ENCODE measurements at places on chromosomes 3 and 15.

DNA sequence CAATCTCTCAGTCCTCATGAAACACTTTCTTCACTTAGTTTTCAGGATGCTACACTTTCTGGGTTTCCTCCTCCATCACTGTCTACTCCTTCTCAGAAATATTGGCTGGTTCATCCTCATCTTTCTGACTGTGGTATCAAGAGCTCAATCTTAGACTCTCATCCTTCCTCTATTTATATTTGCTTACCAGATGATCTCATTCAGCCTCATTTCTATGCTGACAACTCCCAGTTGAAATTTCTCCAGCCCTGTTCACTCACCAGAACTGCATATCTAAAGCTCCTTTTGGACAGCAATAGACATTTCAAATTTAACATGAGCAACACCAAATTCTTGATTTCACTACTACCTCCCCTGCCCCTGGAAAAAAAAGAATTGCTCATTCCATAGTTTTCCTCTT is 48.0 kb upstream of the FBN1 start:
- no peak for DNase-seq

- DNase-seq, result no peak
Observed at GRCh38 chr3:170220871-170221270, 1.4 kb upstream of the PRKCI start.

DNA sequence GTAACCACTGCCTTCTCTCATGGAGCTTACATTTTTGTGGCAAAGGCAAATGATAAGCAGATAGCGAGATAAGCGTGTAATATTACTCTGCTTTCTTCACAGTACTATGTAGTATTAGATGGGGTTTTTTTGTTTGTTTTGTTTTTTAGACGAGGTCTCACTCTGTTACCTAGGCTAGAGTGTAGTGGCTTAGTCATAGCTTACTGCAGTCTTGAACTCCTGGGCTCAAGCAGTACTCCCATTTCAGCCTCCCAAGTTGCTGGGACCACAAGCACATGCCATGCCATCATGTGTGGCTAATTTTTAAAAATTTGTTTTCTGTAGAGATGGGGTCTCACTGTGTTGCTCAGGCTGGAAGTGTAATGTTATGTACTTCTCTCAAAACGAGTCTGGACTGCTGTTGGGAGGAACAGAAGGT is 22.9 kb downstream of the MBNL1 start:
- no peak for DNase-seq

- no peak for DNase-seq
Observed at GRCh38 chr15:76340198-76340802, 3.7 kb downstream of the ISL2 start.

DNA sequence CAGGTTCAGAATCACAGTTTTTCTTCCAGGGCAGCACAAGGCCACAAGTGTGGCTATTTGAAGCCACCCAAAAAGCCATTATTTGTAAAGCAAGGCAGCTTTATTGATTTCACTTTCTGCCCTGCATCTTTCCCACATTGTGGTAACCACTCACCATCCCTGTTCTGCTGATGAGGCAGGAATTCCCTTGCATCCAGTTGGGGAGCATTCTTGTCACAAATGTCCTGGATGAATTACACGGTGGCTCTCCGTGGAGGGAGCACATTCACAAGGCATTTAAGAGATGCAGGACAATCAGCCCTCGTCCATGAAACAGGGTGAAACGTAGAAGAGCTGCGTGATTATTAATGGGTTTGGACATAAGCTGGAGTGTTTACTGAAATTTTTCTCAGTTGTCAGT is 111.2 kb downstream of the APBA2 start:
- no peak for DNase-seq

- no peak for DNase-seq
Observed at GRCh38 chr3:159751752-159752151, 236.9 kb upstream of the IL12A start.

DNA sequence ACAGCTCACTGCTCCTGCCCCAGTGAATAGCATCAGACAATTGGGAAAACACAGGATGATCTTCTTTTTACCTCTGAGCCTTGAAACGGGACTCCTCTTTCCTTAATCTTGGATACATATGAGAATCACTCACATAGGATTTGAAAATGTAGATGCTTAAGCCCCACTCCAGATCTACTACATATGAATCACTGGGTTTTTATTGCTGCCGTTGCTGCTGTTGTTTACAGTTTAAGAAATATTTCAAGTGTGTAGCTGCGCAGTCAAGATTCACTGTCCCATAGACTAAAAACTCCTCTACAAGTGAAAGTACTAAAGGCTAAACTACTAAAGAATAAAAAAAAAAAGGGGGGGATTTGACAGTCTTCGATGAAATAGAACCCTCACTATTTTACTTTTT is 765.9 kb downstream of the NTRK3 start:
- no peak for DNase-seq

DNA sequence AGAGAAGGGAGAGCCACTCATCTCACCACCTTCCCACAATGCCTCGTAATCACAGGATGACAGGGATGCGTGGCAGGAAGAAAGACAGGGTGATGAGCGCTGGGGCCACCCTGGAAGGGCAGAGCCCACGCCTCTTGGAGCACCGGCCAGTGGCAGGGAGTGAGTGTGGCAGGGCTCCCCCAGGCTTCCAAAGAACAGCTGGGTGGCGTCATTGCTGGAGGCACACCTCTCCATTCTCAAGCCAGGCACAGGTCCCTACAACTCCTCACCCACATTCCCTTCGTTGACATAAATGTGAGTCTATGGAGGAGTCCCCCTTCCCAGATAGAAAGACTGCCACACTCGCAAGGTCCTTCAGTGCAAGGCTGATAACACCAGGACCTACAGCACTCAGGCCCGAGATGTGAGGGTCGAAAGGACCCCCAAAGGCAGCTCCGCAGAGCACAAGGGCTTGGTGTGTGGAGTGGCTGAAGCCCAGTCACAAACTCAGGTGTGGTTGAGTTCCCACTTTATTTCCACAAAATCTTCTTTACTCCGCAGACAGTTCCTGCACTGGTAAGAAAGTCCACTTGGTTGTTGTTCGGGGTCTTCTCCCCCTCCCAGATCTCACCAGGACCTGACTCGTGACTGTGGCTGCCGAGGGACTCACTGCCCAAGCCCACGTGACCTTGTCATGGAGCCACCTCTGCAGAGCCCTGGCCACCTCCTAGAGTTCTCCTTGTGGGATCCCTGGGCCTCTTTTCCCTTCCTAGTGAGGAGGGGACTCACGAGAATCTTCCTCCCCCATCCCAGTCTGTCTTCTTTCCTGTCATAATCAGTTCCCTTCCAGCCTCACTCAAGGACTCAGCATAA is 22.4 kb upstream of the CORO2B start:
- DNase-seq, result no peak

- DNase-seq, result no peak
Observed at GRCh38 chr3:34365231-34365630, 566.8 kb downstream of the PDCD6IP start.

DNA sequence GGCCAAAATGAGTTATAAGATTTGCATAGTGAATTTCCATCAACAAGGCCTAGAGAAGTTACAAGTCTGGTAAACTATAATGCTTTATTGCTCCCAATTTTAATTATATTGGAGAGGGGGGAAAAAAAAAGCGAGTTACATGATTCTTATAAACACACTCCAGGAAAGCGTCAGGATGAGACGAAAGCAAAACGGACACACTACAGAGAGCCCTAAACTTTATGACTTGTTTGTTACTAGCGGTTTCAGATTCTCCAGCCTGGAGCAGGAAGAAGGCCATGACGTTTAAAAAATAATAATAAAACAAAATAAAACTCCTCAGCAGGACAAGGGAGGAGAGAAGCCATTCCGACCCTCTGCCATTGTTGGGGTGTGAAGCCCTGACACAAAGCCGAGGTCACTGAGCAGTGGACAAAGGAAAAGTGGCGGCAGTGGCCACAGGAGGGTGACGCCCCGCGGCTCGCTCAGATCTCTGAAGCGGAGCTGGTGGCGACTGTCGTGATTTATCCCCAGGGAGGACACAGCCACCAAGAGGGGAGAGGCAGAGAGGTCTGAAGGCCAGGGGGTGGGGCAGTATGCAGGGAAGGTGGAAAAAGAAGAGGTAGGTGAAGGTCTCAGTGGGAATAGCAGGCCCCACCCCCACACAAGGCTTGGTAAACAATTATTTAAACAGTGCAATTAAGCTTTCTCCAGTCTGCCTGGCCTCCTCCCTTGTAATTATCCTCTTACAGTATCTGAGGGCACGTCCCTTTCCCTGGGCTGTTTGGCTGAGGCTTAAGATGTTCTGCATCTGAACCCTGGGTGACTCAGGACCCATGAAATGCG is 45.3 kb downstream of the ADAMTS9 start:
- no peak for DNase-seq

GRCh38 chr3:153760948-153761347 is 360.2 kb upstream of the ARHGEF26 start:
- no peak for DNase-seq

- no peak for DNase-seq
Observed at GRCh38 chr15:79897701-79898113, 893 bp upstream of the MTHFS start.

DNA sequence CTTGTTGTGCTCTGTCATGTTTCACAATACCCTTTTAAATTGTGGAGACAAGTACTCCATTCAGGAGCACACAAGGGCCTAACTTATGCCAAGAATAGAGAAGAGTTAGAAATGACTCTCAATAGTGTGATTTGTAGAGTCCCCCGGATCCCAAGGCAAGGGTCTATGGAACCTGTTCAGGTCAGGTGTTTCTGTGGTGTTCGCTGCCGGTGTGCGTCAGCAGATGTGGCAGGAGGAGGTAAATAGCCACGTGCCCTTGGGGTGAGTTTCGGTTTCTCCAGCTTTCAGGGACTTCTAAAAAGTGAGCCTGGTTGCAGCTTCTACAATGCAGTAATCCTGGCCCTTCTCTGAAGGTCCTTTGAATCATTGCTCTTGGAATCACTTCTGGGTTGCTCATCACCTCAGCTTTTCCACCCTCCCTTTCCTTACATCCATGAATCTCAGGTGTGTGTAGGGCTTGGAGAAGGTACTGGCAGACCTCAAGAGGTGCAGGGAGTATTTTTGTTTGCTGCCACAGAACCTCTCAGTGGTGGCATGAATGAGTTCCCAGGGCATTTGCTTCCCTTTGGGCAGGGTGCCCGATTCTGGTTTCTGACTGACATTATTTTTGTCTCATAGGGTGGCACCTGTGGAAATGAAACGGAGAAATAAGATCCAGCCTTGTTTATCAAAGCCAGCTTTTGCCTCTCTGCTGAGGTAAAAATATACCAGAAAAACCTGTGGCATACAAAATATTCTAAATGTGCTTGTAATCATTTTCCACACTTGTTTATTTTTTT is 7.3 kb downstream of the ST3GAL6 start:
- no peak for DNase-seq

DNA sequence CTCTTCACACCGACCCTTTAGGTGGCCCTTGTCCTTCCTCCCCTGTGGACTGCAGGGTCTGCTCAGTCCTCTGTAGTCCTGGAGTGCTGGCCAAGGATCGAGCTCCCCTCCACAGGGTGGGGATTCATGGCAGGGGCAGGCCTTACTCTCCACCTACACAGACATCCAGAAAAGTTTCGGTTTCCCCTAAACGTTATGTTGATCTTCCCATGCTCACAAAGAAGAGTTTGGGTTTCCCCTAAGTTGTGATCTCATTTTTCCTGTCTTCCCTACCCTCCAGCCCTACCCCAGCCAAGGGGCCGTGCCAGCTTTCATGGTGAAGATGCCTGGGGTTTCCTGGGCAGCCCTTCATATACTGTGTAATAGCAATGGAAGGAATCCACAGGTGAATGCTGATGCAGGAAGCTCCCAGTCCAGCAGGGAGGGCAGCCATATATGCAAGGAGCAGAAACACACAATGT is 10.3 kb downstream of the STOML1 start:
- no peak for DNase-seq

DNA sequence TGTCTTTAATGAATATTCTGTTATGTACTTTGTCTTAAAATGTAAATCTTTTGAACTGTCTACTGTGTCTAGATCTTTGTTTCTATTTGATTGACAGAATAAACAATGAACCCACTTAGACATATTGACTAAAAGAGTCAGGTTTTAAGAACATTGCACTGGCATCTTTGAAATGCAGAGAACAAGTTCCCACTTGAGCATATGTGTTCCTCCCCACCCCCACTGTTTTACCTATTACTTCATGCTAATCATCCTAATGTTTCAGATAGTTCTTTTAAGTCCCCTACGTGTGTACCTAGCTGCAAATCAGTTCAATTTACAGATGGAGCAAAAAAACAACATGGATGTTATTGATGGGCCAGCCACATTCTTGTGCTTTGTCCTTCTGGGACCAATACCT is 11.7 kb upstream of the TCF12 start:
- no peak for DNase-seq

- no peak for DNase-seq
Observed at GRCh38 chr3:128285042-128285966, 132.0 kb downstream of the EEFSEC start.

DNA sequence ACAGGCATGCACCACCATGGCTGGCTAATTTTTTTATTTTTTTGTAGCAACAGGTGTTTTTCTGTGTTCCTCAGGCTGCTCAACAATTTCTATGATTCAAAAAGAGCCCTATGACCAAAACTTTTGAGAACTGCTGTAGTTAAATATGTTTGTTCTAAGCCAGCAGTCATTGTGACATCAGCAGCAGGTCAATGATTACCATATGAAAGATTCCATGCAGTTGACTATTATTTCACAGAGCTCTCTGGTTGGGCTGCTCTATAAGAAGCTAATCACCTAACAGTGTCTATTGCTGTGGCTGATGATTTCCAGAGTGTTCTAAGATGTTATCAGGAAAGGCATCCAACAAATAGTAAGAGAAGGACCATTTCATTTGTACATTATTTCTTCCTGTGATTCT is at the start of gene CCDC54:
CCDC54 (plus strand) TSS at position 289 of the 400 bp plus-strand sequence. CDS start 149 bp downstream, outside the sequence.
- DNase-seq, result no peak

GRCh38 chr3:19808834-19809233 is 125.2 kb downstream of the EFHB start:
- no peak for DNase-seq

DNA sequence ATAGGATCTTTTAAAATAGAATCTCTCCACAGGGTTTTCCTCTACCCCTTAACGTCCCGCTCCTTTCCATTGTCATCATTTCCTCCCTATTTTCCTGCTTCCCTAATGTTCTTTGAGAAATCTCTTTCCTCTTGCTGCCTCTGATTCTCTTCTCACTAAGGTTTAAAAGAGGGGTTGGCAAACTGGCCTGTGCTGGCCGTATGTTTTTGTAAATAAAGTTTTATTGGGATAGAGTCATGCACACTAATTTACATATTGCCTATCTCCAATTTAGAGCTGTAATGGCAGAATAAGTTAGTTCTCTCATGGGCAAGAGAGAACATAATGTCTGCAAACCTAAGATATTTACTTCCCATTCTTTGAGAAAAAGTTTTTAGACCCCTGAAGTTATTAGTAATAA is 25.0 kb downstream of the MRPL3 start:
- no peak for DNase-seq

DNA sequence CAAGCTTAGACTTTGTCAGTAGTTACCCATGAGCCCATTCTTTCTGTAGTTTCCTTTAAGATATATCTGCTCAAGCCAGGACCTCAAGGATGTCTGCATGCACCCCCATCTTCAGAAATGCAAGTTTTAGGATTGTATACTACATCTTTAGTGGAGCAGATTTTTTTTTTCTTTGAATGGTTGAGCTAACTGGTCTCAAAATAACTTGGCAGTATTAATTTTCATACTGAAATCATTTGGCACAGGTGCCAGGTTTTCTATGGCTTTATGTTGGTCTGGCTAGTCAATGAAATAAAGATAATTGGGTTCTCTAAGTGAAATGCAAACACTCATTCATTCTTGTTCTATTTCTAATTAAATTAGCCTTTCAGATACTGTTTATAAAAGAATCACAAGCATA is 108.9 kb downstream of the ATG7 start:
- no peak for DNase-seq
